BJ (cell line): ENCODE measurements at places on chromosomes 7 and 10.
A peak's percentile ranks its signal among the peaks of the same experiment; 100 is the strongest.

GRCh38 chr10:58773944-58774343, 261.3 kb downstream of the BICC1 start:
- DNase-seq: peak; percentile 41

GRCh38 chr7:10083766-10084165, 889.9 kb upstream of the PHF14 start:
- no peak for DNase-seq

DNA sequence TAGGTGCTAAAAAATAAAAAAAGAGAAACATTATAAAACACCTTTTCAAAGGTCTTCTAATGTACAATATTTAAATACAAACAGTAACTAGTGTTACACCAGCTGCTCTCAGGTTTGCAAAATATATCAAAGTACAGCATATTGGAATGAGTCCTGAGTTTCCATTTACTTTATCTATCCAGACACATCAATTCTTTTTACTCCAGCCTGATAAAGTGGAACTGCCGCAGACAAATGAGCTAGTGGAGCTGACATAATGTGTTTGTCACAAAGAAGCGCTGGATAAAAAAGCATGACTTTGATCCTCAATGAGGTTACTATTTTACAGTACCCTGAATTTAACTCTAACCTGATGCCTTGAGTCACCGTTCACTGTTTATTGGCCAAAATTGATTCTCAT, 1243.1 kb downstream of the GATA3 start:
- no peak for DNase-seq

- no peak for DNase-seq
These were observed 419.8 kb downstream of the GRID1 start for GRCh38 chr10:85946713-85947326.

DNA sequence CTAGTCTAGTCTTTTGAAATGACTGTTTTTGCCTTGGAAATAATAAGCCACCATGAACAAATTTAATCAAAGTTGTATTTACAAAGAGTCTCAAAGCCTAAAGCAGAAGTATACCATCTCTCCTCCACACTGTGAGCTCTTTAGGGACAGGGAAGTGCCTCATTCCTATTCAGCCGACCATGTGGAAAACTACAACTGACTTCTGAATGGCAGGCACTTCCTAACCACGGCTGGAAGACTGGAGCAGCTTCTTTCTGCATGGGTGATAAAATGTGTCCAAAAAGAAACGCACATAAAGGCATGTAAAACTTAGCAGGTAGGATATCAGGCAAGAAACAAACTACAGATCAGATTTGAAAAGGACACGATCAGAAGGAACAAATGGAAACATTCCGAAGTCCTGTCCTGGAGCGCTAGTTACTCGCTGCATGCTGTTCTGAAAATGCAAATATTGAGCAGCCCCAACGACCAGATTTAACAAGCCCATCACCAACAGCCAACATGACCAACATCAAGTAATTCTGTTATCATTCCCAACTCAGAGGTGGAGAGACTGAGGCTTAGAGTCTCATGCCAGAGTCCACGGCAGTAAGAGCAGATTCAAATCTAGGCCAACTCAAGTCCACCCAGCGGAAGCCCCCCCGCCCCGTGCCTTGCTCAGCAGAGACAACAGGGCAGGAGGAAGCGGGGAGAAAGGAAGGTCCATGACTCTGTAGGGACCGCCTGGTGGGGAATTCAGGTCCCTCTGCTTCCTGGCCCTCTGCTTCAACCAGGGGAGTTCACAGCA, 26.5 kb downstream of the CTBP2 start:
- no peak for DNase-seq

DNA sequence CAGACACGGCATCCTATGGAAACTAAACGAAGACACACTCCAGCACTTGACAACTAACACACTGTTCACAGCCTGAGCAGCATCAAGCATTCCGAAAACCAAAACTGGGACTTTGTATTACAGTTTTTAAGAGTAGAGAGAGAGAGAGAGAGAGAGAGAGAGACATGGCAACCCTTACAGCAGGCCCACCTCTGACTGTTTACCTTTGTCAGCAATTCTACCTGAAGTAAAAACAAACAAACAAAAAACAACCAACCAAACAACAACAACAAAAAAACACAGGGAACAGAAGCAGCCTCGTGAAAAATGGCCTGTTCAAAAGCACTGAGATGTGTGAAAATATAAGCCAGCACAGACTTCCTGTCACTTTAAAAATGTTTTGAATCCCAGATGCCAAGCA, 118.0 kb downstream of the SPAG6 start:
- no peak for DNase-seq

DNA sequence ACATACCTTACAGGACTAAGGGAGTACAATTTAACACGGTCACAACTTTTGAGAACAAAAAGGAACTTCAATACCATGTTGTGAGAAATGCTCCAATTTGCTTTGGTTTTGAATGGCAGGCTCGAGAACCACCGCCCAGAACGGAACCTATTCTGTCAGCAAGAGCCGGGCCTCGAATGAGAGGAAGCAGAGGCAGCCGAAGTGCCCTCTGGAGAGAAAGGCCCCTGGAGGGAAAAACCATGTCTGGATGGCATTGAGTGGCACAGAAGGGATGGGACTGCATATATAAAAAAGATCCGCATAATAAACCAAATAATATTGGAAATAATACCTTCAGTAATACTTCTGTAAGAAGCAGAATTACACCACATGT, 85.6 kb downstream of the CHST15 start:
- no peak for DNase-seq

DNA sequence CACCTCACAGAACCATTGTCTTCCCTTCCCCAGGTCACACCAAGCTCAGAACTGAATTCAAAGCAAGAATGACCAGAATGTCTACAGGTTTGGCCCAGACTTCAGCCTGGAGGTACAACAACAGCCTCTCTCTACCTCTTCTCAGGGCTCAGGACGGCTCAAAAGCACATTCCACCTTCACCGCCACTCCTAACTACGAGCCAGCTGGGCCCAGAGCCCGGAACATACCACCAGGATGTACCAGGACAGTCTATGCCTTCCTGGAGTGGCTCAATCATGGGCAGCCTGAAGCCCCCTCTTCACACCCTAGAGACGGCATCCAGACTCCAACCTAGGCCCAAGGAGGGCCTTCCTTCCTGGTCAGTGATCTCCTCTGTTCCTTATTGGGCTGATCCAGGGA, 41.6 kb downstream of the ANXA8 start:
- no peak for DNase-seq

- DNase-seq: no peak
These were observed 33.9 kb downstream of the DNAJB6 start for GRCh38 chr7:157370742-157371141.

DNA sequence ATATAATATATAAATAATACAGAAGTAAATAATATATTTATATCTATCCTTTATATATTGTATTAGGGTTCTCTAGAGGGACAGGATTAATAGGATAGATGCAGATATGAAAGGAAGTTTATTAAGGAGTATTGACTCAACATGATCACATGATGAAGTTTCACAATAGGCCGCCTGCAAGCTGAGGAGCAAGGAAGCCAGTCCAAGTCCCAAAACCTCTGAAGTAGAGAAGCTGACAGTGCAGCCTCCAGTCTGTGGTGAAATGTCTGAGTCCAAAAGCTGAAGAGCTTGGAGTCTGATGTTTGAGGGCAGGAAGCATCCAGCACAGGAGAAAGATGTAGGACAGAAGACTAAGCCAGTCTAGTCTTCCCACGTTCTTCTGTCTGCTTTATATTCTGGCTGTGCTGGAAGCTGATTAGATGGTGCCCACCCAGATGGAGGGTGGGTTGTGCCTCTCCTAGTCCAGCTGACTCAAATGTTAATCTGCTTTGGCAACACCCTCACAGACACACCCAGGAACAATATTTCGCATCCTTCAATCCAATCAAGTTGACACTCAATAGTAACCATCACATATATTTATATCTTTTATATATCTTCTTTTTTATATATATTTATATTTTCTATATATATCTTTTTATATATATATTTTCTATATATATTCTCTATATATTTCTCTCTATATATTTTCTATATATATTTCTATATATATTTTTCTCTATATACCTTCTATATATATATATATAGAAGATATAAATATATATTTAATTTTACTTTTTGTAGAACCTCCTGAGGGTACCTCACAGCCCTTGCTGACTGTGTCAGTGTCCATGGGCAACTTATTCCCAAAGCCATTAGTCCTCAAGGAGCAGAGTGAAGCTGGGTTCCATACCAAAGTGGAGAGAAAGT, 24.6 kb upstream of the AKR1B10 start:
- DNase-seq: no peak

- peak; percentile 85 for DNase-seq
These were observed 83.2 kb upstream of the KIF5B start for GRCh38 chr10:32139223-32140073.

DNA sequence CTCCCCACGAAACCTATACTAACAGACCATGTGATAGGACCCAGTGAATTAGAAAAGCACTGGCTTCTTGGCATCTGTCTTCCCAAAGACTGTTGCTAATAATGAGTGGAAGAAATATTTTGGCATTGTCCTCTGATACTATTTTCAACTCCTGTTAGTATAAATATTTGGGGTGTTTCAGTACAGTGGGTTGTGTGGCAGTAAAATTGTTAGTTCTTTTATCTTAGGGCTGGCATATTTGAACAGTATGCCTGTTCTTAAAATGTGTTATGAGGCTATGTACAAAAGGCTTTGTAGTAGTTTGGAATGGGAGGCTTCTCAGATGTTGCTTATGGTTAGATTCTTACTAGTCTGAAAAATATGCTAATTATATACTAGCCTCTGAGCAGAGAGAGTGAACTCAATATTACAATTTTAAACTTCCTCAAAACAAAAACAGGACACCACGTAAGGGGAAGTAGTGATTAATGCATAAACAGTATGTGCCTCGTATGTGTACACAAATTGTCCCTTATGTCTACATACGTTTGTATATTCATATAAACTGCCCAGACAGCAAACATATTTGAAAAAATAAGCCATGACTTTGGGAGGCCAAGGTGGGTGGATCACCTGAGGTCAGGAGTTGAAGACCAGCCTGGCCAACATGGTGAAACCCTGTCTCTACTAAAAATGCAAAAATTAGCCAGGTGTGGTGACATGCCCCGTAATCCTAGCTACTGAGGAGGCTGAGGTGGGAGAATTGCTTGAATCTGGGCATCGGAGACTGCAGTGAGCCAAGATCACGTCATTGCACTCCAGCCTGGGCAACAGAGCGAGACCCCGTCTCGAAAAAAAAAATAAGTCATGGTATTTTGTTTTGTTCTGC, 115.4 kb downstream of the ARID5B start:
- DNase-seq: no peak

DNA sequence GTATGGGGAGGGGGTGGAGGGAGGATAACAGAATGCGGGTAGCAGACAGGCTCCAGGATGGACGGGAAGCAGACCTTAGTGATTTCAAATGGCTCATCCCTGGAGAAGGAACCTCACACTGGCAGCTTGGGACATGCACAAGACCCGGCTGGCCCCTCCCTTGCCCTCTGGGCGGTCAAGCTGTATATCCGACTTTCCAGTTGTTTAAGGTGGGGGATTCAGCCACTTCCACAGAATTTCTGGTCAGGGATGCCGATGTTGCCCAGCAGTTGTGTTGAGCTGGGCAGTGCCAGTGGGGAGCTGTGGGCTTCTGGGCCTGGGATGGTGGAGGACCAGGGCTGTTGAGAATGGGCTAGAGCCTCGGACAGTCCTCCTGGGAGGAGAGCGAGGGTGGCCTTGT, 38.8 kb downstream of the GBX1 start:
- no peak for DNase-seq

GRCh38 chr10:97805949-97806348, 34.1 kb upstream of the SFRP5 start:
- no peak for DNase-seq

GRCh38 chr10:121539786-121540185, 58.5 kb downstream of the FGFR2 start:
- no peak for DNase-seq

DNA sequence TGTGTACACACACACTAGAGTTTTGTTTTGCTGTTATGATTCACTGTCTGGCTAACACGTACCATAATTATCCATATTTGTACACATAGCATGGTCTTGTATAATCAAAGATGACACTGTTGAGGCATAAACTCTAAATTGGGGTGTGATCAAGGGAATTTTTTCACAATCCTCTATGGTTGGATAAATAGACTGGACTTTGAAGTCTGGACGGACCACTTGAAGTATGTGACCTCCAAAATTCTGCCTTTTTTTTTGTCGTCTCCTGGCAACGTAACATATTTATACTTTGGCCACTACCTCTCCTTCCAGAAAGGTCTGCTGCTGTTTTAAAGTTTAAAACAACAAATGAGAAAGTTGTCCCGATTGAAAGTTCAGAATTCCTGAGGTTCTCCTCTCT, 193.4 kb downstream of the CACNB2 start:
- no peak for DNase-seq

GRCh38 chr7:25963733-25964132, 188.3 kb upstream of the NFE2L3 start:
- DNase-seq: no peak

GRCh38 chr7:1912593-1913465, 242.8 kb downstream of the ELFN1 start:
- peak; percentile 51 for DNase-seq

DNA sequence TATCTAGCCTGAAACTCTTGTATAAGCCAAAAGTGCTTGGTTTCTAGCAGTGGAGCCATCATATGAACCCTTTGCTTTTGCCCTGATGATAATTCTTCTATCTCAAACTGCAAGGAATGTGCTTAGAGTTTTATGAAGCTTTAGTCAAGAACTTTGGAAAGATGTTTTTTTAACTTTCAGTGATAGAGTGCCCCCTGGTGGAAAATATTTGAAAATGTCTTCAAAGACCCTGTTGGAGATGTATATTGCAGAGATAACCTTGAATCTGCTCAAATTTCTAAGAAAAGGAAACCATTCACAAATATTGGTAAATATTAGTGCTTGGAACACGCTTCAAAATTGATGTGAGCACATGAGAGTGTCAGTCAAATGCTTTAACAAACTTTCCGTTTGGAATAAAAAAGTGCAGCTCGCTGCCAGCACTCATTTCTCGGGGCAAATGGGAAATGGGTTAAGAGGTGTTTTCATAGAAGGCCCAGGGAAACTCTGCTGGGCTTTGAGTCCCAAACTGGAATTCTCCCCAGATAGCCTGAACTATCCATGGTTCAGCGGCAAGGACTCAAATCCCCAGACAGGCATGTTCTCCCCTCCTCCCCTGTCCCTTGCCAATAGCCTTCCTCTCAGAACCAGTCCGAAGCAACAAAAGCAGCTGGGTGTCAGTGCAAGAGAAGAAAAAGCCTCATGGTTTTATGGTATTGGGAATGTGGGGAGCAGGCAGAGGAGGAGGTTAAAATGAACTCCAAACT, 129.3 kb downstream of the MYOF start:
- no peak for DNase-seq

- no peak for DNase-seq
These were observed 388.4 kb upstream of the POM121L12 start for GRCh38 chr7:52647046-52647445.
